ENCODE measurements at places on chromosomes 11 and 22.

DNA sequence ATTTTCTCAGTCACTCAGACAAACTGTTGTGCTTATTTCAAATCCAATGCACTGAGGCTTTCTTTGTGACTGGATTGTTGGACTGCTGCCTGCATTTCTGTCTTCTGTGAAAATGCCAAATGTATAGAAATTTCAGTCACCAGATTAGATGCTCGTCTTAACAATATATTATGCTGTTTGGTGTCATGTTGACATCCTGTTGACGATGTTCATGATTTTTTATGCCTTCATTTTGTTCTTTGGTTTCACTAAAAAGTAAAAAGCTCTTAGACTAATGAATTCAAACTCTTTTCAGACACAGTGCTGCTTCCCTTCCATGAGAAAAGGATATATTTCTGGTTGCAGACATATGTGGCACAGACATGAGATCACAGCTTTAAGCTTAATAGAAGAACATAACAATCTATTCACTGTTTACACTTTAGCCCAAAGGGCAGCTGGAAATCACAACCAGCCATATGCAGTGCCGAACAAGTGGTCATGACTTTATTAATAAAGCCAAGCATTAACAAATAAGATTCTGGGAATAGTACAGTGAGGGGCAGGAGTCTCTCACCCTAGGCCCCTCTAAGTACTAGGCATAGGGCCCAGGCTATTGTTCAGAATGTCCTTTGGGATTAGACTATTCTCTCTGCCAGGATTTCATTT, 9.4 kb upstream of the SOX6 start:
- no peak for DNase-seq

DNA sequence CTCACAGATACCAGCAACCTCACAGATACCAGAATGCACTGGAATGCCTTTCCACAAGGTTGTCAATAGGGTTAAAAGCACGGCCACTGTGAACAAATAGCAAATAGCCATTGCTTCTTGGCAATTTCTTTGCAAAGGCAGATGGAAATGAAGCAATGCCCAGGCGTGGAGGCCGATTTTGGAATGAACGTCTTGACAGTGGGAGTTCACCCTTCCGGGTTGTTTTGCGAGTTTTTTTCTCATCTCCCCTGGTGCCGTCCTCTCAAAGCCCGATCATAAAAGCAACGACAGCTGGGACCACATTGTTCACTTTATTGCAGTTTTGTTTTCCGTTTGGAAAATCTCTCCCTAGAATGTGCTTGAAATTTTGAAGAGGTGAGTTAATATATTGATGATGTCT, 38.0 kb upstream of the CD82 start:
- DNase-seq: no peak

- DNase-seq: no peak
Observed at GRCh38 chr22:46286006-46286405, 10.7 kb upstream of the GTSE1 start.

DNA sequence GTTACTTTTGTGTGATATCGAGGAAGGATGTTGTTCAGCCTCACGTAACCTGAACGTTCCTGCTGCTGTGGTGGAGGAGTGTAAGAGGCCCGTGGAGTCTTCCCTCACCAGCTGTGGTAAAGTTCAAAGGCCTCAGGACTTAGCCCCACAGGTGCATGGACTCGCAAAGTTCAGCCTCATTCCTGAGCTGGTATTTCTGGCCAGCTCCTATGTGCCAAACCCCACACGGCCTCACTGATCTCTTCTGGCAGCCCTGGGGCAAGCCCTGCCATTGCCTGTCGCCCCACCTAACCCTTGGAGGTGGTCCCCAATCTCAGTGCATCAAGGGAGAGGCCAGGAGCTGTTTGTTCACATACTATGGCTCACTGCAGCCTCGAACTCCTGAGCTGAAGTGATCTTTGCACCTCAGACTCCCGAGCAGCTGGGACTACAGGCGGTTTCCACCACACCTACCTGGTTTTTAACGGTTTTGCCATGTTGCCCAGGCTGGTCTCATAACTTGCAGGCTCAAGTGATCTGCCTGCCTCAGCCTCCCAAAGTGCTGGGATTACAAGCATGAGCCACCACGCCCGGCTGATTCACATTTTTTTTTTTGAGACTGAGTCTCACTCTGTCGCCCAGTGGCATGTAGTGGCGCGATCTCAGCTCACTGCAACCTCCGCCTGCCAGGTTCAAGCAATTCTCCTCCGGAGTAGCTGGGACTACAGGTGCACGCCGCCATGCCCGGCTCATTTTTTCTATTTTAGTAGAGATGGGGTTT, 2.2 kb downstream of the PHRF1 start:
- no peak for DNase-seq

- no peak for DNase-seq
Observed at GRCh38 chr11:132802947-132803346, 729.4 kb downstream of the OPCML start.

DNA sequence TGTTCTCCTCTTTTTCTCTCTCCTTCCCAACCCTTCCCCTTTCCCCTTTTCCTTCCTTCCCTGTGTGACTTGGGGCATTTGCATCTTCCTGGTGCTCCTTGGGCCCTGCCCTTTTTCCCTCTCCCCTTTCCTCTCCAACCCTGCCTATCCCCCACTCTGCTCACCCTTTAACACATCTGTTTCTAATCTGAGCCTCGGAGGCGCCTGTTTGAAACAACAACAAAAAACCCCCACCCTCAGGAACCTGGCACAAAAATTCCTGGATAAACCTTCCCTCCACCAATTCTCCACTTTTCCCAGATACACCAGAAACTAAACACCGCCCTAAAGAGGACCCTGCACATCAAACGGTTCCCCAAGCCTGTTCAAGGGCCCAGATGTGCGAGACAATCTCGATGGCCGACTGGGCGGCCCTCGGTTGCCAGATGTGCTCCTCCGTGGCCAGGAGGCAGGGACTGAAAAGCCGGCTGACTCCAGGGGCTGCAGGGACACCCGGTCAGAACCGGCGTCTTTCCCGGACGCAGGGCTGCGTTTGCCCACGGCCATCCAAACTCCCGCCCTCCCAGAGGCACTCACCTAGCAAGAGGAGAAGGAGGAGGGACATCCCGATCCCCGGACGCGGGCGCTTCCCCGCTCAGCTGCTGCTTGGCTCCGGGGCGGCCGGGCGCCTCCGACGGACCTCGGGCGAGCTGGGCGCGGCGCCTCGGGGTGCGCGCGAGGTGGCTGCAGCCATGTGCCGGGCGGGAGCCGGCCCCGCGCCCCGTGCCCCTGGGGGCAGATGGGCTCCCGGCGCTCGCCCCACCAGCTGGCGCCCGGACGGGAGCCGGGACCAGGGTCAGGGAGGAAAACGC, 486 bp downstream of the CLMP start:
- DNase-seq: no peak

- no peak for DNase-seq
Observed at GRCh38 chr11:127037001-127037400, 36.4 kb upstream of the KIRREL3 start.

- DNase-seq: no peak
Observed at GRCh38 chr11:126357055-126357962, 1.8 kb downstream of the ST3GAL4 start.

GRCh38 chr11:75548595-75549272, 13.3 kb upstream of the SERPINH1 start:
- DNase-seq: no peak

GRCh38 chr11:76169473-76169896, 36.8 kb downstream of the WNT11 start:
- DNase-seq: no peak

DNA sequence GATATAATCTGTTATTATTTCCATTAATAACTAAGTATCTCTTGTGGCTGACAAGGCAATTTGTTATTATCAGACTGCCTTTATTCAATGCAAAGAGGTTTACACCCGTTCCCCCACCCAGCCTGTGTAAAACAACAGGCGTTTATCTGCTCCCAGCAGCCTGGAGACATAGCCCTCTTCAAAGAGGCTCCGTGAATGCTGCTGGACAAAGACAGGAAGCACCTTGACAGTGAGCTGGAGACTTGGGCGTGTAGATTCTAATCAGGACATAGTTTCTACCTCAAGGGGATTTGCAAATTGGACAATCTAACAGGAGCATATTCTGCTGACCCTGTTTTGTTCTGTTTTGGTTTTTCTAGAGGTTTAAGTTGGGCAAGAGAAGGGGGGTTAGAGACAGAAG, 733.0 kb upstream of the KIRREL3 start:
- no peak for DNase-seq

GRCh38 chr22:41499624-41500280, 30.8 kb downstream of the ACO2 start:
- DNase-seq: no peak

GRCh38 chr22:46267431-46268279, at the start of gene TTC38:
Gene TTC38 (plus strand): TSS chr22:46268008. CDS start chr22:46268040, 32 bp downstream.
- no peak for DNase-seq

DNA sequence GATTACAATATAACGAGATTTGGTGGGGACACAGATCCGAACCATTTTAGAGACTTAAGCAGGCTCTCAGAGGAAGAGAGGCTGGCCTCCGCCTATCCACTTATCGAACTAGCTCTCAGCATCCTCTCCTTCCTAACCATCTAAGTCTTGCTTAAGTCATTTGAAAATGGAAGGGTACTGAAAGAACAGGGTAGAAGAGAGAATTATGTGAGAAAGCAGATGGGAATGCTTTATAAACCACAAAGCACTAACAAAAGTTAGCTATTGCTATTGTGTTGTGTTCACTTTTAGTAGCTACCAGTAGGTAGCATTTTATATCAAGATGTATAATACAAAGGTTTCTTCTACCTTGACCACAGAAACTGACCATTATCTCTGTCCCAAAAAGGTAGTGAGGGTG, 153.4 kb upstream of the CADM1 start:
- DNase-seq: no peak

DNA sequence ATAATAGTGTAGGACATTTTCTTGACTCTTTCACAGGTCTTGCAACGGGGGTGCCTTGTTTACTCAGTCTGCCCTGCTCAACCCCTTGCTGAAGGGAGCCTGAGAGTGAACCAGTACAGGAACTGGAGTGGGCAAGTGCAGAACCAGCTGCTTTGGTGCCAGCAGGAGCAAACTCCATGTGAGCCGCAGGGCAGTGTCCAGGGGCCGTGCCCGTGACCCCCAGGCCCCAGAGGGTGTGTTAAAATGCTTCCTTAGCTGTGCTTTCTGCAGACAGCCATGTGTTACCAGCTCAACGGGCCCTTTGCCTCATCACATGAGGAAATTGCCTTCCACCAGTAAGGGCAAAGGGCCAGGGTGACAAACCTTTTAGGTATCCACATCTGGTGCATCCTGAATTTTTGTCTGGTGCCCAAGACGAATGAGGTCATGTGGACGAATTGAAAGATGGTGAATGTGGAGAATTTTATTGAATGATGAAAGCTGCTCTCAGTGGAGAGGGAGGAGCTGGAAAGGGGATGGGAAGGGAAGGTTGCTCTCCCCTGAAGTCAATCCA, 53.6 kb upstream of the OR5D13 start:
- DNase-seq: no peak

DNA sequence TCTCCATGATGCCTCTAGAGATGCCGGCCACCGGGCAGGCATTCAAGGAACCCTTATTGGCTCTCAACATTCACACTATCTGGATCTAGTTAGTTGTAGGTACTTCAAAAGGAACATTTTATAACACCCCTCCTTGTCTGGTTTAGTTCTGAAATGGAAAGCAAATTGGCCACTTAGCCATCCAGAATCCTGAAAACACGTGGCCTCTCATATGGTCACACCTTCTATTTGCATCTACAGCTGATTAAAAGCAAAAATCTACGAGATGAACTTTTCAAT, 29.2 kb downstream of the ABTB2 start:
- no peak for DNase-seq

DNA sequence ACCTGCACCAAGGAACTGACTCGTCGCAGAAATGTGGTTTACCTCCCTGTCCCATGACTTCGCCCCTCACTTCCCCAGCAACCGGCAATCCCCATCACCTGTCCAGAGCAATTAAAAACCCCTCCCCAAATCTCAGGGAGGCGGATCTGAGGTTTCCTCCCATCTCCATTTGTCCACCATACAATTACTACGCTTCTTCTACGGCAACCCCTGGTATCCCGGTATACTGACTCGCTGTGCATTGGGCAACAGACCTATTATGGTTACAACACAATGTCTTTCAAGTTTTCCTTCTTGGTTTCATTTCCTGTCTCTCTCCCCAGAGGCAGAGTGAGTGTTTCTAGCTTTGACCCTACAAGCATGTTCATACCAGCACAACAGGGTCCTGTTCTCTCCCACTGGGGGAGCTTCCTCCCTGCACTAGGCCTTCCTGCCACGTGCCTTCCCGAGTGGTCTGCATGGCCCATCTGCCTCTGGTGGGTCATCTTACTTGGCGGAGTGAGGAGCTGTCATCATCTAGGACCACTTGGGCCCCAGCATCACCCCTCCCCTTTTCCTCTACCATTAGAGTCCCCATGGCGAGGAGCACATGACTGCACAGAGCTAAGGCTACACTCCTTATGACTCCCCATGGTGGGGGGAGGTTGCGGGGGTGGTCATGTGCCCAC, 30.3 kb upstream of the NAP1L4 start:
- DNase-seq: no peak

- no peak for DNase-seq
Observed at GRCh38 chr11:128188346-128189004, 398.9 kb downstream of the ETS1 start.

DNA sequence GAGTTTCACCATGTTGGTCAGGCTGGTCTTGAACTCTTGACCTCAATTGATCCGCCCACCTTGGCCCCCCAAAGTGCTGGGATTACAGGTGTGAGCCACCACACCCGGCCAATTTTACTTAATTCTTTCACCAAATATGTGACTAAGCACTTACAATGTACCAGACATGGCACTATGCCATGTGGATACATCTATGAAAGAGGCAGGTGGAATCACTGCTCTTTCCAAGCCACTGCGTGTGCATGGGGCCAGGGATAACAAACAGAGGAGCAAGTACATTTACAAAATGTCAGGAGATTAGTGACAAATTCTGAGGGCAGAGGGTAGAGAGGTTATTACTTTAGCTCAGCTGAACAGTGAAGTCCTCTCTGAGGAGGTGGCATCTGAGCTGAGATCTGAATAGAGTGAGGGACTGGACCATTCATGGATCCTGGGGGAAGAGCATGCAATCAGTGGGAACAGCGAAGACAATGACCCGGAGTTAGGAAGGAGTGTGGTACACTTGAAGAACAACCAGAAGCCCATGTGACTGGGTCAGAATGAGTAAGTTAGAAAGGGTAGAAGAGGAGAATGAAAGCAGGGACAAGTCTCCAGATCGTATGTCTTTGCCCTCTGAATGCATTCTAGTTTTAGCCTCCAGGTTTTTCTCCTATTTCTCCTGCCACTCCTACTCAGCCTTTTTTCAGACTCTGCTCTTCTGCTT, 38.3 kb upstream of the GRAMD1B start:
- DNase-seq: no peak

DNA sequence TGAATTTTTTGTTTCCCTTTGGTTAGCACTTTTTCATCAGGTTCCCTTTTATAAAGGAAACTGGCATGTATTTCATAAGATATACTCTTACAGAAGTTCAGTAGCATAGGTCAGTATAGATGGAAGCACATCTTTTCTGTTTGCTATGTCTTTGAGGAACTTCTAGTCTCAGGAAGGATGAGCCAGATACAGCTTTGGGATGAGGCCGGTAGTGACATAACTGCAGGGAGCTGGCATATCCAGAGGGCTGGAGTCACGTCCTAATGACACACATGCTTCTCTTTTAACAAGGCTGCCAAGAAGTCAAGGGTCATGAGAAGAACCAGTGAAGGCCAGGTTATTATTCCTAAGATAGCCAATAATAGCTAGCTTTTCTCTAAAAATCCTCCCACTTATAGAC, 33.3 kb upstream of the ADSL start:
- no peak for DNase-seq

Data from stimulated activated CD8-positive, alpha-beta memory T cell treated with anti-CD3 and anti-CD28 coated beads, Interleukin-15, amount 100 ng/mL, for 4 hours (primary cell).